ENCODE measurements at places on chromosomes 3 and 15.

- no peak for DNase-seq
Observed at GRCh38 chr15:45471151-45471550, 51.4 kb downstream of the SLC30A4 start.

DNA sequence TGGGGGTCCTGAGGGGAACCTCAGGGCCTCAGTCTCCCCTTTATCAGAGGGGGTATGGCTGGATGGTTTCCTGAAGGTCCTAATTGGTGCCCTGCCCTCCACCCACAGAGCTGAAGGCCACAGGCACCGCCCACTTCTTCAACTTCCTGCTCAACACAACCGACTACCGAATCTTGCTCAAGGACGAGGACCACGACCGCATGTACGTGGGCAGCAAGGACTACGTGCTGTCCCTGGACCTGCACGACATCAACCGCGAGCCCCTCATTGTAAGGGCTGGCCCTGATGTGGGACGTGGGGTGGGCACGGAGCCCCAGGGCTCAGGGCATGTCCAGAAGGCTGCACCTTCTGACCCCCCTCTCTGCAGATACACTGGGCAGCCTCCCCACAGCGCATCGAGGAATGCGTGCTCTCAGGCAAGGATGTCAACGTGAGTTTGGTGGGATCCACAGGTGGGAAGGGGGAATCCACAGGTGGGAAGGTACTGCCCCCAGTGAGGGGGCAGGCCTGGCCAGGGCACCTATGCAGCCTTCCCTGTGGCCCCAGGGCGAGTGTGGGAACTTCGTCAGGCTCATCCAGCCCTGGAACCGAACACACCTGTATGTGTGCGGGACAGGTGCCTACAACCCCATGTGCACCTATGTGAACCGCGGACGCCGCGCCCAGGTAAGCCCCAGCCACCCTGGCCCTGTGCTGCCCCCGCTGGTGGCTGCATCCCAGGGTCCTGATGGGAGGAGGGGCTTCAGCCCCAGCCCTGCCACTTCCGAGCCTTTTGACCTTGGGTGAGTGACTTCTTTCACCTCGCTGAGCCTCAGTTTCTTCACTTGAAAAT is 17.5 kb upstream of the GNAT1 start:
- no peak for DNase-seq

DNA sequence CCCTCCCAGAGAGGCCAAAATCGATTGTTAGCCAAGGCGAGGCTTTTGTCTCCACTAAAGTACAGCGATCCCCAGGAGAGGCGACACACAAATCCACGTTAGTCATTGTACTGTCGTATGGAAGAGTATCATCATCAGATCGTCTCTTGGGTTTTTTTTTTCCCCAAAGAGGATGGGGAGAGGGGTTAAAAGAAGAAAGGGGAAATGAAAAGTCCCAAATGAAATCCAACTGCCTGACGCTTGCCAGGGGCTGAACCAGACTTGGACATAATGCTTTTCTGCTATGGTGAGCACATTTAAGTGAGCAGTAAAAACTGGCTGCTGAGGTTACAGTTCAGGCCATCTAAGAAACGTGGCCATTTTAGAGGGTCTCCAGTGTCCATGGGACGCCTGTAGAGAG is 37.9 kb upstream of the CTSH start:
- no peak for DNase-seq

DNA sequence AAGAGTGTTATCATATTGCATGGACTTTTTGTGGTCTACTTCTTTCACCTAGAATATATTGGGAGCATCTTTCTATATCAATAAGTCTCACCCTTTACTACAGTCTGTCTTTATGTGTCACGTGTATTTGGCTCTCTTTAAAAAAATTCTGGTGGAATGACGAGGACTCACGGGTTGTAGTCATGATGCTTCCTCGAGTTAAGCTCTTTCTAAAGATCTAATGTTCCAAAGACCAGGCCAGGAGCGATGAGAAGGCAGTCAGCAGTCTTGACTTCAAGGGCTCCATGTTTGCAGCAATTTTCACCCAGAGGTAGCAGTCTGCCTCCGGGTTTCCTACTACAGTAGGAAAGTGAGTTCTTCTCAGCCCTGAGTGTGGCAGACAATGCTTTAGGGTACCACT is 88.9 kb downstream of the FRMD4B start:
- no peak for DNase-seq

- DNase-seq: no peak
Observed at GRCh38 chr15:77243135-77243534, 172.2 kb upstream of the TSPAN3 start.

DNA sequence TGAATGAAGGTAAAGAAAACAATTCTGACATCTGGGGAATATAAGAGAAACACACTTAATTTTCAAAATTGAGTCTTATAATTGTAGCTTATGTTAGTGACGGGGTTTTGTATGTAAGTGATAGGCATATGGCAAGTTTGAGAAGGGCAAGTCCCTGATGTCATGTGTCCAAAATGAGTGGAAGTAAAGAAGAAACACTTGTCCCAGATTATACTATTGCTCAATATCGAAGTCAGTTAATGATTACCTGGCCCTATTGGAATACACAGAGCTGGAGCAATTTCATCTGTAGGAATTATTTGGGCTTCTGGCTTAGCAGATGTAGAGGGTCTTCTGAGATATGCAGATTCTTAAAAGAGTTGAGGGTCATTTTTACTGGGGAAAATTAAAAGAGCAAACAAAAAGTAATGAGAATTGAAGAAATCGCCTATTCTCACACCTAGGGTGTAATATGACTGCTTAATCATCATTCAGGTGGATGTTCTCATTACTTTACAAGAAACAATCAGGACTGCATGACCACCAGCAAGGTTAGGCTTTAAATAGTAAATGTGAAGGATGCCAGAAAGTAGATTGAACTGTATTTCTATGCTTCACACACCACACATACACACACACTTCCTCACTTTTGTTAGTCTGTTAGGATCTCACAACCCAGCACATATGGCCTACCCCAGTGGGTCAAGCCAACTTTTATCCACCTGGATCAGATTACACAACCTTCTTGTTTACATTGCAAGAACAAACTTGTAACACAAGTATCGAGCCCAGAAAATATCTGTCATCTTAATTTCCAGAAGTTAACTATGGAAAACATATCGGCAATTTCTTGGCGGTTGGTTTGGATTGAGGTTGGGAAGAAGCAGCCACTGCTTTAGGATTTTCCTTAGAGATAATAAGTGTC is 183.3 kb upstream of the LRRC3B start:
- DNase-seq: no peak

- no peak for DNase-seq
Observed at GRCh38 chr15:55320238-55320550, 1.2 kb downstream of the PIGB start.

- DNase-seq: no peak
Observed at GRCh38 chr15:57334257-57334656, 42.0 kb upstream of the CGNL1 start.

Data from GM12891 (cell line).